ENCODE measurements at places on chromosomes 7 and 10.
A peak's percentile ranks its signal among the peaks of the same experiment; 100 is the strongest.

GRCh38 chr10:114876169-114876568, 54.6 kb downstream of the FHIP2A start:
- no peak for DNase-seq

GRCh38 chr10:132648072-132648850, 110.7 kb downstream of the INPP5A start:
- DNase-seq = no peak

DNA sequence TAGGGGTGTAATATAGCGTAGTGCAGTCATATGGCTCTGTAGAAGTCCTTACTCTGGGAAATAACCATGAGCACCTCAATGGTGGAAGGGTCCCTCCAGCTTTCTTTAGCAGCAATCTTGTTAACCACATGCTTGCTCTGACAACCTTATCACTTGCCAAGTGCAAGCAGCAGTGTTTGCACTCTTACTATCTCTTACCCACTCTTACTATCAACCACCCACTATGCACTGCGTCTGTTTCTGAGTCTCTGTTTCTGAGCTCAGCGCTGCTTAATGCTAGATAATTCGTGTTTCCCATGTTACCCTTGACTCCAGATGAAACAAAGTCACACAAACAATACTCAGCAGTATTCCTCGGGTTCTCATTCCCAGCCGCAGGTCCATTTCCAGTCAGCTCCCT, 433.7 kb upstream of the PFKP start:
- DNase-seq = no peak

DNA sequence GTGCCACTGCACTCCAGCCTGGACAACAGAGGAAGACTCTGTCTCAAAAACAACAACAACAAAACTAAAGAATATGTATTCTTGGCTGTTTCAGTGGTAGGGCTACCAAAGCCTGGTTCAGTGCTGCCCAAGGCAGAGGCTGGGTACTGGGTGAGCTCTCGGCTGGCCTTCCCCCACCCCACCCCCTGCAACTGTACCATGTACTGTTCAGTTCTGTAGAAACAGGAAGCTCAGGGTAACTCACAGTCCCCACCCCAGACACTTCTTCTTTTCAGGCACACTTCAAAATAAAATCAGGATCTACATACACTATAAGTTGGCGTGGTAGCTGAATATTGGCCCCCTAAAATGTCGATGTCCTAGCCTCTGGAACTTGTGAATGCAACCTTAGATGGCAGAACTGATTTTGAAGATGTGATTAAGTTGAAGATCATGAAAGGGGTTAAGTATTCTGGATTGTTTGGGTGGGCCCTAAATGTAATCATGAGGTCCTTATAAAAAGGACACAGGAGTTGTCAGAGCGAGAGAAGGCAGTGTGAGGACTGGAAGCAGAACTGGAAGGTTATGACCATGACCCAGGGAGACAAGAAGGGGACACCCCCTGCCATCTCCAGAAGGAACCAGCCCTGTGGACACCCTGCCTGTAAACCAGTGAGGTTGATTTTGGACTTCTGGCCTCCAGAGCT, 31.2 kb downstream of the TBXAS1 start:
- peak; percentile 27 for DNase-seq

DNA sequence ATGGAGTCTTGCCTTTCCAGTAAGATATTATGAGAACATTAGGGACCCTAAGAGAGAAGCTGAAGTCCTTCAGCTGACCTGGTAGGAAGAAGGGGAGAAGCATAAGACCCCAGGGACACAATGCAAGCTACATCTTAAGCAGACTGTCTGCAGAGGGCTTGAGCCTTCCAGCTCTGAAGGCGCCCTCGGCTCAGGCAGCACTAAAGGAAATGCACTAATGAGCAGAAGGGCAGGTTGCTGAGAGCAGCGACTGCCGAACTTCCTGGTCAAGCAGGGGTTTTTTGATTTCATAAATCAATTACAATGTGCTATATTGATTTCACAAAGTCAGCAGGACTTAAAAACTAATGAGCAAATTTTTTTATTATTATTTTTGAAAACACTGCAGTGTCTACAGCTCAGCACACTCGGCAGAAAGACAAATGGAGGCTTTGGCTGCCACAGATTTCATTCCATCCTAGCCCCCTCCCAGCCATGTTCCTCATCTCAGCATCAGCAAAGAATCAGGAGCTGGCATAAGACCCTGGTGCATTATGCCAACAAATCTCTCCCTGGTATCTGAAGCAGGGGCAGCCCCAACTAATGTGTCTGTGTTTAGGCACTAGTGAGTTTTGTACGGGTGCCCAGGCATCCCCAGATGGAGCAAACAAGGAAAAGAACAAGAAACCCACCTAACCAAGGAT, 57.1 kb downstream of the LRRTM3 start:
- no peak for DNase-seq

DNA sequence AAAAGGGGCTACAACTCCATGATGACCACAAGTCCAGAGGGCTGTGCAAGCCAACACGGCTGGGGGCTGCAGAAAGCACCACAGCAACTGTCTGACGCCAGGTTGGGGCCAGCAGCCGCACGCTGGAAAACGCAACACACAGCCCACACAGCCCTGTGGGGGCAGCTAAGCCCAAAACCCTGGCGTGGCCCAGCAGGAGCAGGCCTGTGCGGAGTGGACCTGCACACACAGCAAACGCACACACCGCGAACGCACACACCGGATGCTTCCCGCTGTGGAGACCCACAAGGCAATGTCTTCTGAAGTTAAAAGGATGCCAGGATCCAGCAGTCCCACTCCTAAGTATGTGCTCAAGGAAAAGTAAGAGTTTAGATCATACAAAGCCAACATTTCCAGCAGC, 121.2 kb downstream of the MAD1L1 start:
- no peak for DNase-seq

GRCh38 chr10:48508791-48509772, 95.8 kb downstream of the ARHGAP22 start:
- no peak for DNase-seq

DNA sequence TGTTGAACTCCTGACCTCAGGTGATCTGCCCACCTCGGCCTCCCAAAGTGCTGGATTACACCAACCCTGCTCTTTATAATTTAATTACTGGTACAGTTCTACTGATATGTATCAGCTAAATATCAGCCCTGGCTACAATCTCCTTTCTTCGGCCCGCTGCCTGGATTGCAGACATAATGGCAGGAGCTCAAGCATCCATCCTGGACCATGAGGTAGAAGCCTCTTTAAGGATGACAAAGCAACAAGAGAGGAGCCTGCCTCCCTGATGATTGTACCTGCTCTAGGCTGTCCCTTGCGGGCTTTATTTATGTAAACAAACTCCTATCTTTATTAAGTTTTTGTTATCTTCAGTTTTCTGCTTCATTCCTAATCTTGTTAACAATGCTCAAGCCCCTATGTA, 5.6 kb upstream of the PSAP start:
- no peak for DNase-seq

DNA sequence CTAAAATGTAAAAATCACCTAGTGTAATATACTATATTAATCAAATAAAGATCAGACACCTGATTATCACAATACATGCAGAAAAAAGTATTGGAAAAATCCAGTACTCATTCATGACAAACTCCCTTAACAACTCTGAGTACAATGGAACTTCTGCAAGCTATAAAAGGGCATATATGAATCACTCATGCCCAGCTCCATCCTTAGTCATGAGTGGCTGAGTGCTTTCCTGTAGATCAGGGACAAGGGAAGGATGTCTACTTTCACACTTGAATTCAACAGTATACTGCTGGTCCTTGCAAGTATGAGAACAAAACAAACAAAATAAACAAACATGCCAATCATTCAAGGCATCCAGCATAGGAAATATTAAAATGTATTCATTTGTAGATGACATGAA, 116.5 kb downstream of the ADARB2 start:
- no peak for DNase-seq

GRCh38 chr7:31079126-31079823, 27.2 kb downstream of the ADCYAP1R1 start:
- DNase-seq = no peak

GRCh38 chr10:20202337-20202736, 386.1 kb downstream of the PLXDC2 start:
- no peak for DNase-seq

DNA sequence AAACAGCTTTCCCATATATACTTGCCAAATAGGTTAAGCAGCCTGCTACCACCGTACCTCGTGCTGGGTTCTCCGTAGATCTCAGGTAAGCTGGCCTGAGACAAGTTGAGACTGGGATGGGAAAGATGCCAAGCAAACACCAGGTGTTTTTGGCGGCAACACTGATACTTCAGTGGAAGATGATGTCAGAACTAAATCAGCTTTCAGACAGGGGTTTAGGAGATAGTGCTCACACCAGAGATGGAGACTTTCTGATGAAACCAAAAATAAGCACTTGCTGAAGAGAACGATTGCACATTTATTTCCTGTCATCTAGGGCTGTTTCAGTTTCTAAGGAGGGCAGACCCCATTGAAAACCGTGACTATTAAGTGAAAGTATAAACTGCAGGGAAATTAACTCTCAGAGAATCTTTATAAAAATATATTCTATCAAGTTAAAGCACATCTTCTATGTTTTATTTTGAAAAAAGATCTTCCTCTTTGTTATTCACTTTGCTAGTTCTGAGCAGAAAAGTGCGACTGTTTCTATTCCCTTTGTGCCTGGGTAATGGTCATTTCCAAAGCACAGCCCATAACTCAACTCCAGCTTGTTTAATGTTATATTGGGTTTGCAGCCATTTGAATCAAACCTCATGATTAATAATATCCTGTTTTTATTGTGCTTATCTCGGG, 149.9 kb downstream of the CPED1 start:
- no peak for DNase-seq

GRCh38 chr7:140050100-140050499, 12.7 kb downstream of the PARP12 start:
- DNase-seq = no peak

GRCh38 chr7:1883834-1884582, 213.9 kb downstream of the ELFN1 start:
- DNase-seq = no peak

DNA sequence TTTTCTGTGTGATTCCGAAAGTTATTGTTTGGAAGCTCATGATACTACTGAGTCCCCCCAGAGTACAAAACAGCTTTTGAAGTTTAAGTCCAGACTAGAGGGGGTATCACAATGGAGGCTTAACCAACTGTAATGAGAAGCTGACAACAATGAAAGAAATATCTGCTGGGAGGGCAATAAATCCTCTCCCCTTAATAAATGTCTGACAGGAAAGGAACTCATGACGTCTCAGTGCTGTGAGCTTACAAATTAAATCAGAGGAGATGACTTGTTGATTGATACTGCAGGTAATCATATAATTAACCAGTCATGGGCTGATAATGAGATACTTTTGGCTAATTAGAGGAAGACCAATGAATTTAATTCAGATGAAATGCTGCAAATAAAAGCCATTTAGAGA, 102.6 kb upstream of the WDR11 start:
- no peak for DNase-seq

DNA sequence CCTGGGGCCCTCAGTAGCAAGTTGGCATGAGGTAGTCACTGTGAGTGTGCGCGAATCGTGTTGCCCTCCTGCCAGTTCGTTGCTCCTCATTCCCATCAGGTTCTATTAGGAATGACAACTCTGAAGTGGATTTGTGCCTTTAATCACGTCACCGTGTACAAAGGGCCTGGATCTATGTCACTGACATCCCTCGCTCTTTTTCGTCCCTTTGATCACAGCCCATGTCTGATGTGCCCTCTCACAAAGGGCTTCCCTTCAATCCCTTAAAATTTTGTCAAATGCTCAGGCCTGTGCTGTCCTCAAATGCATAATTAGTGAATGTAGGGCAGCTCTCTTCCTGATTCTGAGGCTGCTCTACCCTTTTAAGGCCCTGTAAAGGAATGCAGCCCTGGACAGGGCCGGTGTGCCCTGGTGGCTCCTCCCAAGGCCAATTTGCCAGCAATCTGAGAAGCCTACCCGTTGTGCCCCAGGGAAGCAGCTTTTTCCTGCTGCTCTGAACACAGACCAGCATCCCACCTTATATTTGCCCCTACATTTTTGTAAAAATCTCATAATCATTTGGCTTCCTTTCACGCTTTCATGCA, 93.6 kb downstream of the TMEM178B start:
- DNase-seq = no peak

- no peak for DNase-seq
Observed at GRCh38 chr7:79091661-79092060, 361.8 kb downstream of the MAGI2 start.

DNA sequence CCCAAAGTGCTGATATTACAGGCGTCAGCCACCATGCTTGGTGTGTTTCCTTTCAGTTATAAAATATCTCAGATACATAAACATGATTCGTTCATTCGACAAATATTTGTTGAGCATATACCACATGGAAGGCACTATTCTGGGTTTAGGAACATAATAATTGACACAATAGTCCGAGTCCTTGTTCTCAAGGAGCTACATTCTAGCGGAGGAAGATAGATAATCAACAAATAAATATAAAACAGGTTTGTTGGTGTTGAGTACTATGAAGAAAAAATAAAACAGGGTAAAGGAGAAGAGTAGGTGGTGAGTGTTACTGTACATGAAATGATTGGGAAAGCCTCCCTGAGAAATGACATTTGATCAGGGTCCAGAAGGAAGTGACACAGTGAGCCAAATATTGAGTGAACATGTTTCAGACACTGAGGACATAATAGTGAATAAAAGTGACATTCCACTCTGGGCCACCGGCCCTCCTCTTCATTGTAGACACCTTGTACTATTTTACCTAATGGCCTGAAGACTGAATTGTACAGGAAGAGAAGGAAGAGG, 6.9 kb upstream of the HILPDA start:
- DNase-seq = no peak

GRCh38 chr10:124339119-124340032, 79.3 kb downstream of the OAT start:
- DNase-seq = no peak

GRCh38 chr7:121383235-121383910, 12.7 kb downstream of the FAM3C start:
- DNase-seq = no peak

GRCh38 chr10:76149182-76149581, 717.8 kb downstream of the LRMDA start:
- no peak for DNase-seq

DNA sequence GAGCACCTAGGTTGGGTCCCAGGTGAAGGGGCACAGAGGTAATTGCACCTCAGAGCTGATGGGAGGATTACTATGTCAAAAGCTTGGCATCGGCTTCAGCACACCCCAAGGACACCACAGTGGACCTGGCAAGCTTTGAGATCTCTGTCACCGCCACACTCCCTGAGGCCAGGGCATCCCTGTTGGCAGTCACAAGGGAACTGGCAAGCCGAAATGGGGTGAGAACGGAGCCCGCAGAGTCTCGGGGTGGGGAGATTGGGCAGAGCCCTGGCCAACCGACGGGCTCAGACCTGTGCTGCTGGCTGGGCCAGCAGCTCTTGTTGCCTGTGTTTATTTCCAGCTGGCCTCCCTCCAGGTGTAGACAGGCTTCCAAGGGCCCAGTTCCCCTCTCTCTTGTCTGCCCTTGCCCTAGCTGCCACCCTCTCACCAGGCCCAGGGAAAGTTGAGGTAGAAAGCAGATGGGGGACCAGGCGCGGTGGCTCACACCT, 2.5 kb downstream of the HSPB1 start:
- no peak for DNase-seq

DNA sequence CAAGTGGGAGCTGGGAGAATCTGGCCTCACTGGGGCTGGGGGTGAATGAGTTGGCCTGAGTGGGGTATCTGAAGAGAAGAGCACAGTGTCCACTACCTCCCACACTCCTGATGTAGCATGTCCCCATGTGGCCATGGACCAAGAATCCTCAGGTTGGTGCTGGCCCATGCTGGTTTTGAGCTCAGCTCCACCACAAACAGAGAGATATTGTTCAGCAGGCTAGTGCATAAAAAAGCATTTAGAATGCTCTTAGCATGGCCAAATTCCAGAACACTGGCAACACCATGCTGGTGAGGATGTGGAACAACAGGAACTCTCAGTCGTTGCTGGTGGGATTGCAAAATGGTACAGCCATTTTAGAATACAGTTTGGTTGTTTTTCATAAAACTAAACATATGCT, 61.4 kb downstream of the FRMPD2 start:
- DNase-seq = no peak

All from CD4-positive, alpha-beta T cell (primary cell).